Activated CD8-positive, alpha-beta memory T cell treated with anti-CD3 and anti-CD28 coated beads for 24 hours (primary cell): ENCODE measurements at places on chromosomes 2 and 18.
A peak's percentile ranks its signal among the peaks of the same experiment; 100 is the strongest.

DNA sequence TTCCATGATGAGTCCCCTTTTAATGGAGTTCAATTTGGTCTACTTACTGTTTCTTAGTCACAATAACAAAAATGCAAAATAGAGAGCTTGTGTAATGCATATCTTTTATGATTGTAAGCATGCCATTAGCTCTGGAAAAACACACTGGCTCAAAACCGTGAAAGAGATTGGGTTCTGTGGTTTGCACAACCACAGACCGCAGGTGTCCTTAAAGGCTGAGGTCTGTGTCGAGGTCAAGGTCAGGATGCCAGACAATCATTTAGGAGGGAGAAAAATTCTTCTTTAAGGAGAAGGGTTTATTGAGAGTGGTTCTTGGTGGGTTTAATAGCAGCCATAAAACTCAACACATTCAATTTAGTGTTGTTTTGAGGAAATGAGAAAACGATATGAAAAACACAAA is 487.2 kb downstream of the GALR1 start:
- DNase-seq = no peak

DNA sequence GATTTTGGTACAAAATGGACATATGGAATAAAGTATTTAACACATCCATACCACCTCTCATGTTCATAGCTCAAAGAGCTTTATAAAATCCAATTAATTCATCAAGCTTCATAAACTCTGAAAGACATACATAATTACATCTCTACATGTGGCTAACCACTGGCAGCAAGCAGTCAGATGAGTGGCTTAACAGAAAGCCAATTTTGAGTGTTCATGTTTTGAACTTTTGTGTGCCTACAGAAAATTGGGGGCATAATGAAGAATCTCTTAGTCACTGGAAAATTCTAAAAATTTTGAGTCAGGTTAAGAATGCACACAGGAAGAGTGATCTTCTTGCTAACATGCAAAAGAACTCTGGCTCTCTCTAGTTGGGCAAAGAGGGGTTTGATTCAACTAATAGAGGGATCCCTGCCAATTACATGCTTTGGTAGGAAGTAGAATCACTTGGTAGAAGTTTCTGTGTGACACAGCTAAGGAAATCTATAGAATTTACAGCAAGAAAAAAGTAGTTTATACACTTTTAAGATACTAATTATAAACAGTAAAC is 287.4 kb downstream of the NOL4 start:
- DNase-seq = no peak

GRCh38 chr2:63537306-63537705 is 51.0 kb downstream of the WDPCP start:
- DNase-seq = no peak

DNA sequence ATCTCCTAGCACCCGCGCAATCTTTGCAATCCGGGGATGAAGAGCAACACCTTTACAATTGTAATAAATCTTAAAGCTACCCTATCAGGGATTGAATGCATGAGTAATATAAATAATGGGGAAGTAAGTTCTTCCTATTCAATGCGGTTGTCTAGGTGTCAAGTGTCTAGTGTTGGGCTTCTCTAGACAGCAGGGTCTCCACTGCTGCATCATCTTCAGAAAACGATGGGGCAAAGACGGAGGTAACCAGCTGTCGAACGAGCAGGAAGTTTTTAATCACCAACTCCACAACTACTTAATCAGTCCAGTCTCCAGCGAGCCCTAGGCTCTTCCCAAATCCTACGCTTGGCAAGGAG is 573 bp downstream of the STAM2 start:
- DNase-seq = no peak

DNA sequence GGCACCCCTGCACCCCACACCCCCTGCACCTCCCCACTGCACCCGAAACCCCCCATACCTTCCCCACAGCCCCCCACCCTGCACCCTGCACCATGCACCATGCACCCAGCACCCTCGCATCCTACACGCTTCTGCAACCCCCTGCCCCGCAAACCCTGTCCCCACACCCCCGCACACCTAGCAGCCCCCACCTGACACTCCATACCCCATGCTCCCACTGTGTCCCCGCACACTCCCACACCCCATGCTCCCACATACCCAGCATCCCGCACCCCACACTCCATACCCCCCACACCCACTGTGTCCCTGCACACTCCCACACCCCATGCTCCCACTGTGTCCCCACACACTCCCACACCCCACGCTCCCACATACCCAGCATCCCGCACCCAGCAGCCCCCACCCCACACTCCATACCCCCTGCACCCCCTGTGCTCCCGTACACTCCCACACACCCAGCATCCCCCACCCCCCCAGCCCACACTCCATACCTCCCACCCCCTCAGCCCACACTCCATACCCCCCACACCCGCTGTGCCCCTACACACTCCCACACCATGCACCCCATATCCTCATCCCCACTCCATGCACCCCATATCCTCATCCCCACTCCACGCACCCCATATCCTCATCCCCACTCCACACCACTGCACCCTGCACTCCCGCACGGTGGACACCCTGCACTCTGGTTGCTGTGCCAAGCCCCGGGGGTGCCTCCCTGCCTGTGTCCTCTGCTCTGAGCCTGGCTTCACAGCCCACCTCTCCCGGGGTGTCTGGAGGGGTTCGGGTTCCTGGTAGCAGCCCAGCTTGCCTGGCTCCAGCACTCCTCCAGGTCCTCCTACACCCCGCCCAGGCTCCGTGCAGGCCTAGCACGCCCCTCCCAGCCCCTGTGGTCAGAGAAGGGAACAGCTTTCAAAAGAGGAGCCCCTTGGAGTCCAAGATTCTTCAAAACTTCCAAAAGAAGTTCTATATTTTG is 93.9 kb upstream of the CTDP1 start:
- DNase-seq = no peak

DNA sequence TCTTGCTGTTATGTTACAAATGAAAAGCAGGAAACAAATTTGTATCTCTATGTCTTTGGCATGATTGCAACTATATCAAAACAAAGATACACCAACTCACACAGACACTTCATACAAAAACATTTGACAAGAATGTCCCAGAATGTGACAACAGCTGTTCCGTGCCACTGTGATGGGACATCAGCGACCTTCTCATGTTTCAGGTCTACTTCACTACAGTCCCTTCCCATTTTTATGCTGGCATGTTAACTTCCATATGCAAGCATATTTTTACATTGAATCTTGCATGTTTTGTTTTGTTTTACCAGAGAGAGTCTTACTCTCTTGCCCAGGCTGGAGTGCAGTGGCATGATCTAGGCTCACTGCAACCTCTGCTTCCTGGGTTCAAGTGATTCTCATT is 71.2 kb downstream of the STK25 start:
- no peak for DNase-seq

GRCh38 chr2:33204945-33205344 is 258.2 kb downstream of the LTBP1 start:
- no peak for DNase-seq

DNA sequence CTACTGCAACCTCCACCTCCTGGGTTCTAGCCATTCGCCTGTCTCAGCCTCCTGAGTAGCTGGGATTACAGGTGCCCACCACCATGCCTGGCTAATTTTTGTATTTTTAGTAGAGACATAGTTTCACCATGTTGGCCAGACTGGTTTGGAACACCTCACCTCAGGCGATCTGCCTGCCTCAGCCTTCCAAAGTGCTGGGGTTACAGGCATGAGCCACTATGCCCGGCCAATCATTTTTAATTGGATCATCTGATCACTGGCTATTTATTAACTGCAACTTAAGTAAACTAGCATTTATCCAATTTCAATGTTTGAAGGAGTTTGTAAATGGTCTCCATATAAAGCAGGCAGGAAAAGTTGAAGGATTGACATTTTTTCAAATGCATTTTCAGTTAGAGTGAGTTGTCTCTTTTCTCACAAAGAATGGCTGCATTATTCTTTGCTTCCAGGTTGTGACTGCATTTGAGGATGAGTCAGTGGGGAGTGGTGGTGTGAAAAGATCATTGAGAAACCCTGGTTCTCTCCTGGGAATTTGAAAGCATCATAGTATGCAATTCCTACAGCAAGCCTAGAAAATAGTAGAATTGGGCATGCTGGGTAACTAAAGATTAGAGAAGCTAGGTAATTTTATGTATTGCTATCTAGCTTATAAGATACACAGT is 431.1 kb upstream of the ZEB2 start:
- no peak for DNase-seq

DNA sequence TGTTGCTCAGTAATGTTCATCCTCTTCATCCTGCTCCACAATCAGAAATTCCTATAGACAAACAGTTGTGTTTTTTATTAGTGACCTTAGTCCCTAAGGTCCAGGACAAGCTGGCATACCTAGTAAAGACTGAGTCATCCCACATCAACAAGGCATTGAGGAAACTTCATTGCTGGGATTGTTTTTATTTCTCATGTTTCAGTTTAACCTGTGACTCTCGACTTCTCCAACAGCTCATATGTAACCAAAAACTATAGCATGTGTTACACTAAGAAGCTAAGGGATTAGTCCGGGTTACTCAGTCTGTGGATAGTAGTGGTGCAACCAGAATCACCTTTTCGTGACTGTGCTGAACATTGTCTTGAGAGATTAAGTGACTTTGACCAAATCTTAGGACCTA is 292.1 kb downstream of the RDH14 start:
- DNase-seq = no peak

GRCh38 chr2:100018341-100019193 is 123.8 kb downstream of the AFF3 start:
- no peak for DNase-seq

DNA sequence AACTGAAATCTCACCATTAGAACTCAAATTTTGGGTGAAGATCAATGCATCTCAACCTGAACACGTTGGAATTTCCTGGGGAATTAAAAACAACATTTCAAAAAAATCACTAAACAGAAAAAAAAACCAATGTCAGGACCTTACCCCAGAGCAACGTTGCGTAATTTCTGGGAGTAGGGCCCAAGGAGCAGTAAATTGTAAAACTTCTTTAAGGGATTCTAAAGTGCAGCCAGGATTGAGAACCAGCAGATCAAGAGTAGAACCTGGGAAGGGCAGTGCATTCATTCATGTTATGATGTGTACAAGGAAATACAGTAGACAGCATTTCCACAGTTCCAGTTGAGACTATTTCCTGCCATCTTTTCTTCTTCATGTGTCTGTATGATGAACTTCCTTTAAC is 56.9 kb downstream of the RHBDD1 start:
- DNase-seq = no peak

DNA sequence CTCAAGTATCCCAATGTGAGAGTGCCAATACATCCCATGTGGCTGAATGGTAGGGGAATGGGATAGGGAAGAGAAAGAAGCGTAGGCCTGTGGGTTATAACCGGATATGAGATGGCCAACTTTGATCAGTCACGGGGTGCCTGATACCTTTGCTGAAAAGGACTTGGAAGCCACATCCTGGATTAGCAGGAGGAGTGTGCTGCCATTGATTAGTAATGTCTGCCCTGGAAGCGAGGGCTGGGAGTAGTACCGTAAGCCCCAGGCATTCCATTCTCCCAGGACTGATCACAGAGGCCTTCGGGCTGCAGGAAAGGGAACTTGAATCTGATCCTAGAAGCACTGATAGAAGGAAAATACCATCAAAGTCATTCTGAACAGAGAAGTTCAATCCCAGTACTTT is 218.5 kb downstream of the TFCP2L1 start:
- no peak for DNase-seq

DNA sequence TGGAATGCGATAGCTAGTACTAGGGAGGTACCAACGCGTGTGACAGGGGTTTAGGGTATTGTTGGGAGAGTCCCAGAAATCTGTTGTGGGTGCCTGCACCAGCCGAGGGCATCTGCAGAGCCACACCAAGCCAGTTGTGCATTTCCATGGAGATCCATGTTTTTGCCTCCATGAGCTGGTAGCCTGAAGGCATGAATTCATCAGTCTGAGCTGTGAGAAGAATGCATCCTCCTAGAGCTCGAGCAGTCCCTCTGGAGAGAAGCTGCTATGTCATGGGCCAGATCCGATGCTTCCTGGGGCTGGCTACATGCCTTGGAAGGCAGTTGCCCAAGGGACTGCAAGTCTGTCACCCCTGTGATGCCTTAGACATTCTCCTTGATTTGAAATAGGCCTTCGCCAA is 57.9 kb downstream of the LIPG start:
- peak; percentile 30 for DNase-seq

- DNase-seq = no peak
These were observed 1654.2 kb upstream of the SLC39A10 start for GRCh38 chr2:194002699-194003368.

DNA sequence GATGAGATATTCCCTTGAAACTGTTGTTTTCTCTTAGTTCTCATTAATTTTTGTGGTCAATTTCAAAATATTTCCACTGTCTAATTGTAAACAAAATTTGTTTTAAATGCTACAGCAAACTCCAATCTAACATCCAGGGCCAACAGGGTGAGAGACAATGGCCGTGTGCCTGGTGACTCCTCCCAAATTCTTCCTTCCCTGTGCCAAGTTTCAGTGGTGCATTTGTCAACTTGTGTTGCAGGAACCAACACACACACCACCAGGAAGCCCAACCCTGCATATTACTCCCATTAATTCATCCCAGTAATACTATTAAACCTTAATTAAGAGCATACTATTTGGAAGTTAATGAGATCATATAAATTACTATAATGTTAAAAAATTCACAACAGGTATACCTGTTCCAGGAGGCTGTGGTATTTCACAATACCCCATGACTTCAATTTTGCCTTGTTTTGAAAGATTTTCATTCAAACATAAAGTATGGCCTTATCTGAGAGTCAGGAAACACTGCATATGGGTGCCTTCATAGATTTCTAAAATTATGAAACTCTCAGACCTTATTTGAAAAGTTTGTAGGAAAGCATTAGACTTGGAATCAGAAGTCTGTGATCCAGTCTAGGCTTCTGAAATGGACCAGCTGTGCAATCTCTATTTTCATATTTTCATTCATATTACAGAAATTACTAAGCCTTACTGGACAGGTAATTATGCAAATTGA is 1.1 kb downstream of the SERPINB2 start:
- no peak for DNase-seq

- DNase-seq = no peak
These were observed 10.8 kb upstream of the BUB1 start for GRCh38 chr2:110688594-110689091.

DNA sequence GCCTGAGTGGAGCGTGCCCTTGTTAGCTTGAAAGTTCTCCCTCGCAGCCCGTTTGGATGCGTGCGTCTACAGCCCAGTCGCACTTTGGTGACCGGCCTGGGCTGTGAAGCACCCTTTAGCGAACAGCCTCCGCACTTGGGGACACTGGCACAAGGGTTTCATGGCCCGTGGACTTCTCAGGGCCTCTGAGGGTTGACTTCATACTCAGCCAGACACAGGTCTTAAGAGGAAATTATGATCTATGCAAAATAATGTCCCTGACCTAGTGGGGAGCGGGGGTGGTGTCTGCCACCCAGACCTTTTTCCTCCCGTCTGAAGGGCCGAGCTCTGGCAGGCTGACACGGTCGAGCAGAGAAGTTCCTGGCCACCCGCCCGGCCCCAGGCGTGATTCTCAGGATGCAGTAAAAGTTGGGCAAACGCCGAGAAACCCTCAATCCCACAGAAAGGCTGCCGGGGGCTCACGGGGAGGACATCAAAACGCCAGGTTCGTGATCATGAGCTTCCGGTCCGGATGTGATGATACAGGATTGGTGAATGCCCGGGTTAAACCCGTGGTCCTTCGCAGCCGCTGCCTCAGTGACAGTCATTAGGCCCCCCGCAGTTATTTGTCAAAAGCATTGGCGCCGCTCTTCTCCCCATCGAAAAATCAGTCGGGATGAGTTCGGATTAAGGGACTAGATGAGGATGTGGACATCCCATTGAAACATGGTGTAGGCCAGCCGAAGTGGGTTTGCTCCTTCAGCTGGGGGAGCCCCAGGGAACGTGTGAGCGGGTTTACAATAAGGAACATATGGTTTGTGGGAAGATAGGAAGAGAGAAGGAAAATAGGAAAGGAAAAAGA is 3.6 kb upstream of the PAX3 start:
- no peak for DNase-seq
